ENCODE measurements at places on chromosomes 2 and 18.

- no peak for DNase-seq
Observed at GRCh38 chr2:65353927-65354326, 78.5 kb downstream of the SPRED2 start.

GRCh38 chr2:58039170-58039611 lies 7.4 kb upstream of the VRK2 start:
- peak; percentile 75 for DNase-seq

DNA sequence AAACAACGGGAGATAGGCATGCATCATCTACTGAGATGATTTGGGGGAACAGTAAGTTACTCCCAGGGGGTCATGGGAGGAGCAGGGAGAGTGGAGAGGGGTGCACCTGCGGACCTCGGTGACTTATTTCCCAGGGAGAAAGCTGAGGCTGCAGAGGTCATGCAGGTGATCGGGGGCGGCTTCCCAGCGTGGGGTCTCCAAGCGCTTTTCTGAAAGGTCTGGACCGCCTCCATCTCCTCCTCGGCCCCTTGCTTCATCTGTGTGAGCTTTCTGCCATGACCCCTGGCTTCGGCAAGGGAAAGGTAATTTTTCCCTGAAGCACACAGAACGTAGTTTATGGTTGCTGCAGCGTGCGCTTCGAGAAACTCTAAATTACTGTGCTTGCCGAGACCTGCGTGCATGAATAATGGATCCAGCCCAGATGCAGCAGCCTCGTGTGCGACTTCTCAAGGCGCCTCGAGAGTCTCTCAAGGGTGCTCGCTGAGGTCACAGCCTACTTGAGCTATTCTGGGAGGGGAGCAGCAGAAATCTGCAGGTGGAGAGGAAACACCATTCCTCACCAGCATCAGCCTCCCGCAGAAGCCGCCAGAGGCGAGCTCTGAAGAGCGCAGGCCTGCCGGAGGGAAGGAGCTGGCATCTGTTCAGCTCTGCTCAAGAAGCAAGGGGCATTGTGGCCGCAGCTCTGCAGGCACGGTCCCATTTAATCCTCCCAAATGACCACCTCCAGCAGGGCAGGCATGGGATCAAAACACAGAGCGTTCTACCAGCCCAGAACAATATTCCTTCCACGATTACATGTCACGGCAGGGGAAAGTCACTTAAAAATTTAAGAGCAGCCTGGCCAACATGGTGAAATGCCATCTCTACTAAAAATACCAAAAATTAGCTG lies 308.4 kb upstream of the MYT1L start:
- DNase-seq = no peak

DNA sequence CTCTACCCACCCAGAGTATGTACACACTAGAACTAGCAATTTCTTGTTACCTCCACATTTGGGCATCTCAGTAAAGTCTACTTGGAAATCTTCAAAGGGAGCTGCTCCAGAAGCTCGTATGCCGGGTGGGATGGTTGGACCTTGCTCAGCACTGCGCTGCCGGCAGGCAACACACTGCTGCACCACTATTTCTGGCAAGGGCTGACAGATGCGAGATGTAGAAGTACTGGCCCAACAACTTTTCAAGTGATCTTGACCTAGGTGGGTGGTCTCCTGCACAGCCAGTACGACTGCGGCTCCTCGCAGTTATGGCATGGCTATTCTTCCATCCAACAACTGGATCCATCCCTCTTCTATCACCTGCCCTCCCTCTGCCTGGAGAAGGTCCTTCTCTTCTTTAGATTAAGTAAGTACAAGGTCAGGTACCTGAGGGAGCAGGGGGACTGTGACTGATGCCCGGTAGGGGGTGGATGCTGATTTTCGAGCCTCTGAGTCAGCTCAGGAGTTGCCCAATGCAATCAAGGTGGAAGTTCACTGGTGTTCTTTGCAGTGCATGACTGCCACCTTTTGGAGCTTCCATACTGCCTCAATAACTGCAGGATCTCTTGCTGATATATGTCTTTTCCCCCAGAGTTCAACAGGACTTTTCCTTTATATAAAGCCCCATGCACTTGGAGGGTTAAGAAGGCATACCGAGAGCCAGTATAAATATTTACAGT lies 100.4 kb upstream of the SLC1A4 start:
- DNase-seq = peak; percentile 55

- DNase-seq = peak; percentile 70
Observed at GRCh38 chr18:22930089-22930713, 2.9 kb upstream of the RBBP8 start.

DNA sequence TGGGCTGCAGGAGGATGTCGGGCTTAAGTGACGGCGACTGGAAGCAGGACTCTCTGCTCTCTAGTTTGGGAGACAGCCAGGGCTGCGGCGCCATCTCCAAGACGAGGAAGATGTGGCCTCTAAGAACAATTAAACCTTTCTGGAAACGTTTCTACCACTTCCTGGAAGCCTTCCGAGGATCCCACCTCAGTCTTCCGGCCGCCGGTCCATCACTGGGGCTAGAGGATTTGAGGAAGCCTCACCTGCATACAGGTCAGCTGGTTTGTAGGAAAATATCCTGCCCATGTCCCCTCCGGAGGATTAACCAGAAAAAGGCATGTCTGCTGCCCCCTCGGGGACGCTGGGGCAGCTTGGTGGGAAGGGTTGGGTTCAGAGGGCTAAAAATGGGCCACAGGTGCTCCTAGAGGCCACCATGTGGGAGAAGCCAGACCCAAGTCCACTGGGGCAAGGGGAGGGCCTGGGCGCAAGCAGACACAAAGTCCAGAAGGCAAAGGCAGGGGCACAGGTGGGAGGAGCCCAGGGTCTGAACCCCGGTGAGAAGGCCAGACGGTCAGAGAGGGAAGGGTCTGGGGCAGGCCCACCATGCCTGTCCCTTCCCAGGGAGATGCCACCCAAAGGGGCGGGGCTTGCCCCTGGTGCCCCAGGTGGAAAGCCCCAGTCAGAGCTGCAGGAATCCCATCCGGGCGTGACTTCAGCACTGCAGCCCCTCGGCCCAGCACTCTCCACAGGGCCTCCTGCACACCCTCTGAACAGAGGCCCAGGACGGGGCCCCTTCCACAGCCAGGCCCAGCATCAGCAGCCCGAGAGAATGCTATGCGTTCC lies 82.2 kb upstream of the ID2 start:
- DNase-seq = no peak

DNA sequence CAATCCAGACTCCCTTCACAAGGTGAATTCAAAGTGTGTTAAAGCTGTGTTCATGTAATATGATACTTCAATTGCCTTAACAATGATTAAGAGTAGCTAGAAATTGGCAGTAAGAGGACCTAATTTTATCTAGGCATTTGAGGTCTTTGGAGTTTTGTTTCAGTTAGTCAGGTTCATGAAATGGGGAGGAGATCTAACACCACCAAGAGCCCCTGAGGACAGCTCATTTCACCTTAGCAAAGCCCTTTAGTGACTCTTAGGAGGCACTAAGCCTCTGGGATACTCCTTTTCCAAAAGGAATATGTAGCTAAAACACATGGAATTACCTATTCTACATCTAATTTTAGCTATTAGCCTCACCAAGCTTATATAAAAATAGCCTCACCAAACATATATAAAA lies 716.5 kb upstream of the RAB6C start:
- DNase-seq = no peak

GRCh38 chr2:166625670-166626069 lies 131.6 kb upstream of the SCN7A start:
- DNase-seq = peak; percentile 6

GRCh38 chr18:34985963-34986362 lies 55.2 kb upstream of the MAPRE2 start:
- no peak for DNase-seq

DNA sequence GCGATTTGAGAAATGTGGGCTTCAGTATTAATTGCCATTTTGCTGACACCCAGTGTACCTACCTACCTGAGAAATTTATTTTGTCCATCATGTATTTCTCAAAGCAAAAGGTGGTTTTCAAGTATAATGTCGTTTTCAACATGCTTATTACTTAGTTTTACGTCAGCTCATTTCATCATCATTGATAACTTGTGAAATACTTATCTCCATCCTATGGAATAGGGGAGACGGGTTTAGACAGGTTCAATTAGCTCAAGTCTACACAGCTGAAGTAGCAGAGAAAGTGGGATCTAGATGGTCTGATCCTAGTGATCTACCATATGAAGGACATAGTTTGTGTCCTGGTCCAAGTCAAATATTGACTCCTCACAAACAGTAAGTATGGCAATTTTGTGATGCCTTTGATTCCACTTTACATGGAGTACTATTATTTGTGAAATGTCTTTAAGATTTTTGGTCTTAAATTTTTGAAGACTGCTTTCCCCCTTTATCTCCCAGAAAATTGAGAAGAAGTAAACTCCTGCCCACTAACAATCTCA lies 45.1 kb downstream of the VAPA start:
- DNase-seq = no peak

GRCh38 chr2:236718207-236718992 lies 148.8 kb downstream of the ACKR3 start:
- peak; percentile 8 for DNase-seq

DNA sequence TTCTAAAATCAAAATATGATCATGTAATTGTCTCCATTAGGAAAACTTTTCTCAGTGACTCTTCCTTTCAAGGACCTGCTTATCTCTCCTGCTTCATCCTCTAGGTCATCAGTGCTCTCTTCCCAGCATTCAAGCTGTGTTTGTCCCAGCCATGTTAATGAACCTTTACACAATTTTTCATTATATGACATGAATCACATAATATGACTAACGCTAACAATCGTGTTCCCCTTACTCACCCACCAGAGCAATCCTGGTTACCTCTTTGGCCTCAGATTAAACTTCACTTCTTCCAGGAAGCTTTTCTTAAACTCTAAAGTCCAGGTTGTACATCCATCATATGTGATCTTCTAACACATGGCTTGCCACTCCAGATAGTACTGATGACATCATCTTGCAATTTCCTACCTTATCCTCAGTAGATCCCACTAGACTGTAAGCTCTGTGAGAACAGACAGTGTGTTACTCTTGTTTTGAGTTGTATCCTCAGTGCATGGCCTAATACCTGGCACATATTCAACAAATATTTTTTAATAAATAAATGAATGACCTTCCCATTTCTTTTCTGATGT lies 882.9 kb upstream of the ZEB2 start:
- peak; percentile 8 for DNase-seq

GRCh38 chr18:52190631-52191030 lies 149.4 kb upstream of the DCC start:
- no peak for DNase-seq

DNA sequence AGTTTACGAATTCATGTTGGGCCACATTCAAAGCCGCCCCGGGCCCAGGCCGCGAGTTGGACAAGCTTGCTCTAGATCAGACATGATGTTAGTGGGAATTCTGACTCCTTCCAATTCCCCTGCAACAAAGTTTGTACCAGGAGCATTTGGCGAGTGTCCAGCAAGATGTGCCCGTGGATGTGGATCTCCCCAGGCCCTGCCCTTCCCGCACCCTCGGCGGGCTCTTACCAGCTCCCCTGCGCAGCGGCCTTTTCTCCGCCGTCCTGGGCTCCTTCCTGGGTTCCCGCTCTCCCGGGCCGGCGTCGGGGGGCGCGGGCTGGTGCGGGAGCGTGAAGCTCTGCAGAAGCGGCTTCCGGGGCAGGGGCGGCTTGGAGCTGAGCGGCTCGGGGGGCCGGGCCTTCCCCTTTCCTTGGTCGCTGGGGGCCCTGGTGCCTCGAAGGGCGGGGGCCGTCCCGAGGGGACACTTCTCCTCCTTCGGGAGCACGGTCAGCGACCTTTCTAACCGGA lies 90.8 kb upstream of the MGAT4A start:
- DNase-seq = no peak

DNA sequence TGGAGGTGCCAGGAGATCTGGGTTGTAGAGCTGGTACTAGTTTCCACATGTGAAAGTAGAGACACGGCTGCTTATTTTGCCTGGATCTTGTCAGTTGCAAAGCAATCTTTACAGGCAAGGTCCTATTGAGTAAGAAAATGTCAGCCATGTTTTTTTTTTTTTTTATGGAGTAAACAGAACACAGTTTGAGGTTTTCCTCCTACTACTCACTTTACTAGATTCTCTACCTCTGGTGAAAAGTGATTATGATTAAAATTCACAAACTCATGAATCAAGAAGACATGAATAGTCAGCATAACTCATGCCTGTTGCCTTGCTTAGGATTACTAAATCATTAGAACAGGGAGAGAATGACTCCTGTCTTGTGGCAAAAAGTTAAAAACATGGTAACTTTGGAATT lies 70.1 kb upstream of the PNPT1 start:
- DNase-seq = no peak

- no peak for DNase-seq
Observed at GRCh38 chr2:40564184-40564583, 112.3 kb upstream of the SLC8A1 start.

DNA sequence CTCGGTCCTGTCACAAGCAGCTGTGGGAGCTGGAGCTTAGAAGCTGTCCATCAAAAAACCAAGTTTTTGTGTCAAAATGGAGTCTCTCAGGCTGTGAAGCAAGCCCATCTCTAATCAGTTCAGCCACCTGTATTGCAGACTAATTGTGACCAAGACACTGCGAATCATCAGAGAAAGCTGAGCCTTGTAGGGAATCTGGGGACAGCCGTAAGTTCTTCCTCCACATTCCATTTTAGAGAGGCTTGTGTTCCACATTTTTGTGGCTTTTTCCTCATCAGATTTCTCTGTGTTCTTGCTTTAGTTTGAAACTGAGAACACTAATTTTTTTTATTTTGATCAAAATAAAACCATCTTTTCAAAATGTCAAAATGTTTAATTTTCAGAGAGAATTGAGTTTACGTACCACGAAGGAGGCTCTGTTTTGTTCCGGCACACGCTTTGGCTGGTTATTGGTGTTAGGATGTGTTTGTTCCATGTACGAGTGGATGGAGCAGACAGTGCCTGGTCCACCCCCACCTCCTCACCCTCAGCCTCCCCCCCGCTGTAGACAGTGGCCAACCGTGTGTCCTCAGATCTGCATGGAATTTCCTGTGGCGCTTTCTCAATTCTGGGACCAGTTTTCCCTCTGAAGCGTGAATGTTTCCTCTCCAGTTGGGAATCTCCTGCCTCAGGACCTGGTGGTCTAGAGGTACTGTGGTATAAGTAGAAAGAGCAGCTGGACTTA lies 140.8 kb downstream of the AGAP1 start:
- DNase-seq = peak; percentile 69

DNA sequence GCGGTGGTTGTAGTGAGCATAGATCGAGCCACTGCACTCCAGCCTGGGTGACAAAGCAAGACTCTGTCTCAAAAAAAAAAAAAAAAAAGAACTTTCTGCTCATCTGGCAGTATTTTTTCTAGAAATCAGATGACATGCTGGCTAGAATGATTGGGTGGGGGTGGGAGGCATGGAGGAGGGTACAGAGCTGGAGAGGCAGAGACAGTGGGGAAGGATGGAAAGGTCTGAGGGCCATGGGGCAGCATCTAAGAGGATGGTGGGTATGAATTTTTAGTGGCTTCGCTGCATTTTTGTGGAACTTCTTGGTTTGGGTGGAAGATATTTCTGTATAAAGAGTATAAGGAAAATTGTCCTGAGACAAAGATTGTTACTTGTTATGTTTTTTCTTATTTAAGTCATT lies 23.3 kb downstream of the ARMC9 start:
- DNase-seq = no peak

- DNase-seq = no peak
Observed at GRCh38 chr2:95012881-95013550, 12.5 kb upstream of the MAL start.

GRCh38 chr2:209694748-209695147 lies 76.9 kb upstream of the UNC80 start:
- no peak for DNase-seq

- peak; percentile 81 for DNase-seq
Observed at GRCh38 chr18:55821219-55821618, 233.2 kb upstream of the TCF4 start.

- DNase-seq = no peak
Observed at GRCh38 chr2:14303366-14304115, 329.0 kb upstream of the LRATD1 start.

All from IMR-90 (cell line).